Spinal cord (tissue), 10 donors: ENCODE measurements at places on chromosomes 1 and 21. TPM values are rescaled to one million over a fixed set of nuclear protein-coding genes. Genes with fewer than 3 reads are reported as not detected.

The EFNA3 gene
- total RNA-seq, result 12.3 TPM

DNA sequence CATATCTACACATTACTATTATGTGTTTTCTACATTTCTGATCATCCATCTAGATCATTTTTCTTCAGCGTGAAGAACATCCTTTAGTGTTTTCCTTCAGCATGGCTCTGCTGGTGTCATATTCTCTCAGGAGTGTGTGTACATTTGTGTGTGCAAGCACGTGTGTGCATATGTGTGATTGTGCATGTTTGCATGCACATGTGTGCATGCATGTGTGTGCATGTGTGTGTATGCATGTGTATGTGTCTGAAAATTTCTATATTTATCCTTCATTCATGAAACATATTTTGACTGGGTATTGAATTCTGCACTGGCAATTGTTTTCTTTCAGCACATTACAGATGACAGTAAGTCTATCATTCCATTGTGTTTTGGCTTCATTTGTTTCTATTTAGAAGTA is 74.6 kb downstream of the FHAD1 start:
- H3K27me3 ChIP-seq, result no peaks in the 10 kb centered on the region
- peaks cover 27% of the 10 kb centered on the region for H3K4me1 ChIP-seq
- no peak overlapping the region for H3K4me3 ChIP-seq
- H3K27ac ChIP-seq, result no peak overlapping the region
- no peak for DNase-seq
- no peaks in the 10 kb centered on the region for H3K36me3 ChIP-seq

GRCh38 chr1:172932981-172933380 is 117.8 kb downstream of the TNFSF18 start:
- no peak overlapping the region for H3K4me3 ChIP-seq
- no peak overlapping the region for H3K27ac ChIP-seq
- H3K4me1 ChIP-seq, result no peaks in the 10 kb centered on the region
- no peak for DNase-seq

The RNF186 gene
- total RNA-seq, result not detected

DNA sequence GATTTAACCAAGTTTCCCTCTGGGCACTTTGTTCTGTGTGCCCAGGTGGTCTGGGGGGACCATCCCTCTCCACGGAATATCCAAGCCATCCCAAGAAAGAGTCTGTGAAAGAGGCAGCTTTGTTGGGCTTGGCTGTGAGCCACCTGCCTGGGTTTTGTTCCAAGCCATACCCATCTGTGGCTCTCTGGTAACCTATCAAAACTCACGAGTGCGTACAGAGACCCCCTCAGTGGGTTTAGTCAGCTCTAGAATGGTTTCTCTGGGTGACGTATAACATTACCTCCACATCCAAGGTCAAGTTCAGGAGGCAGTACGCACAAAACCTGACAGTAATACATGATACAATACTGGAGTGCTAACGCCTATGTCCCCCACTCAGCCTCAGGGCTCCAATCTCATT is 54.2 kb downstream of the DNTTIP2 start:
- no peaks in the 10 kb centered on the region for H3K36me3 ChIP-seq
- no peak overlapping the region for H3K4me3 ChIP-seq
- H3K4me1 ChIP-seq, result peaks cover 5% of the 10 kb centered on the region
- H3K27me3 ChIP-seq, result no peaks in the 10 kb centered on the region

GRCh38 chr1:234936612-234937389 is 191.8 kb downstream of the TOMM20 start:
- DNase-seq, result no peak
- H3K27ac ChIP-seq, result no peak overlapping the region
- H3K4me3 ChIP-seq, result no peak overlapping the region
- H3K4me1 ChIP-seq, result peaks cover 15% of the 10 kb centered on the region
- no peaks in the 10 kb centered on the region for H3K27me3 ChIP-seq

The UBL4B gene
- total RNA-seq, result 0.50 TPM

The UBE2U gene
- total RNA-seq, result not detected

DNA sequence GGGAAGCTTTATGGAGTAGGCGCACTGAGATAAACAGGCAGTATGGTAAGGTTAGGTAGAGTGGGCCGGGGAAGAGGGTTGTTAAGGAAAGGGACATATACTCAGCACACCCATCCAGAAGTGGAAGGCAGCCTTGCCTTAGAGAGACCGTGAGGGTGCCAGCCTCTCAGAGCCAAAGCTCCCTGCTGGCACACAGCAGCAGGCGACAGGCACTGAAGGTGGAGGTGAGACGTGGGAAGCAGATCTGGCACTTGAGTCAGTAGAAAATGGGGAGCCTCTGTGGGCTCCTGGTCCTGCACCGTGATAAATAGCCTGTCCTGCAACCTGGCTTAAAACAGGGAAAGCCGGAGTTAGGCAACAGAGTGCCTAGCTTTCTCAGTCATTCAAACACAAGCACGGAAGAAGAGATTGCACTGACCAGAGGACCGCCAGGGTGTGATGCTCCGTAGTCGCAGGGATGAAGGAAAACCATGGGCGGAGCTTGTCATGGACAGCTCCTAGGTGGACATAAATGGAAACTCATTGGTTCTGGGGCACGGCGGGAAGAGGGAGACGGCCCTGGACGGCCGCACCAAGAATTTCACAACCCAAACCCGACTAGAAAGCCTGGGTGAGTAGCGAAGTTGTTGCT is 15.5 kb downstream of the KCNK1 start:
- H3K4me1 ChIP-seq, result no peaks in the 10 kb centered on the region
- DNase-seq, result no peak
- no peak overlapping the region for H3K4me3 ChIP-seq
- H3K27me3 ChIP-seq, result no peaks in the 10 kb centered on the region
- H3K27ac ChIP-seq, result no peak overlapping the region

The MAGI3 gene
- 28.2 TPM for total RNA-seq

- H3K4me3 ChIP-seq, result no peak overlapping the region
- no peak overlapping the region for H3K27ac ChIP-seq
- DNase-seq, result no peak
- H3K36me3 ChIP-seq, result no peaks in the 10 kb centered on the region
- no peaks in the 10 kb centered on the region for H3K27me3 ChIP-seq
Observed at GRCh38 chr1:24266998-24267397, 52.2 kb upstream of the GRHL3 start.

The PGLYRP3 gene
- total RNA-seq, result not detected

DNA sequence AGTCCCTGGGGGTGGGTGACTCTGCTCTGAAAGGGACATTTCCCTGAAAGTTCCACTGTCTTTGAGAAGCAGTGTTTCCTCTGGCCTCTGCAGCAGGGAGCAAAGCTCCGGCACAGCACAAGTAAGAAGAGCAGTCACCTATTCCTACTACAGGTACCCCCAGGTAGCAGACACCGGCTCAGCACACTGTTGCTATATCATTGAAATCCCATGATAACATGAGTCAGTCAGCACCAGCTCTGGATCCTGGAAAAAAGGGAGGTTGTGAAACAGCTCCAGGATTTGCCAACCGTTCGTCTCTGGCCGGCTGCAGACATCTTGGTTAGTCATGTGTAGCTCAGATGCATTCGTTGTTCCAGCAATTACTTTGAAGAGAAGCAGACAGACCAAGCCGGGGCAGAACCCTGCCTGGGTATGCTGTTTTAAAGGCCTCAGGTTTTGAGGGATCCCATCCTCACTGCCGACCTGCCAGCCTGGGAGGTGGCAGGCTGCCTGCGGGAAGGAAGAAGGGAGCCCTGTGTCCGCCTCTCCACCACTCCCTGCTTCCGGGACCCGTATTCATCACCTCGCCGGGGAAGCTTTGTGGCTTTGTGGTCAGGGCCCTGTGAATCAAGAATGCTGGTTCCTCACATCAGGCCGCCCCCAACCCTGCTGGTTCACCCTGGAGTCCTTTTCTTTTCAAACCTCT is 139.2 kb downstream of the CLIC6 start:
- no peaks in the 10 kb centered on the region for H3K36me3 ChIP-seq
- no peak overlapping the region for H3K4me3 ChIP-seq
- H3K27ac ChIP-seq, result no peak overlapping the region

- H3K4me3 ChIP-seq, result no peak overlapping the region
- H3K27me3 ChIP-seq, result no peaks in the 10 kb centered on the region
- no peaks in the 10 kb centered on the region for H3K36me3 ChIP-seq
- H3K4me1 ChIP-seq, result peaks cover 2% of the 10 kb centered on the region
- DNase-seq, result no peak
Observed at GRCh38 chr1:14253676-14254075, 344.8 kb upstream of the KAZN start.

The SLC30A7 gene
- total RNA-seq, result 25.5 TPM

The ZNF648 gene
- 3.1 TPM for total RNA-seq

The GBP2 gene
- total RNA-seq, result 2.3 TPM

The CHIT1 gene
- total RNA-seq, result 0.55 TPM

- no peak overlapping the region for H3K4me3 ChIP-seq
- H3K4me1 ChIP-seq, result peaks cover 19% of the 10 kb centered on the region
- H3K36me3 ChIP-seq, result no peaks in the 10 kb centered on the region
- H3K27me3 ChIP-seq, result no peaks in the 10 kb centered on the region
- no peak overlapping the region for H3K27ac ChIP-seq
Observed at GRCh38 chr1:12229386-12229834, 420 bp upstream of the VPS13D start.

DNA sequence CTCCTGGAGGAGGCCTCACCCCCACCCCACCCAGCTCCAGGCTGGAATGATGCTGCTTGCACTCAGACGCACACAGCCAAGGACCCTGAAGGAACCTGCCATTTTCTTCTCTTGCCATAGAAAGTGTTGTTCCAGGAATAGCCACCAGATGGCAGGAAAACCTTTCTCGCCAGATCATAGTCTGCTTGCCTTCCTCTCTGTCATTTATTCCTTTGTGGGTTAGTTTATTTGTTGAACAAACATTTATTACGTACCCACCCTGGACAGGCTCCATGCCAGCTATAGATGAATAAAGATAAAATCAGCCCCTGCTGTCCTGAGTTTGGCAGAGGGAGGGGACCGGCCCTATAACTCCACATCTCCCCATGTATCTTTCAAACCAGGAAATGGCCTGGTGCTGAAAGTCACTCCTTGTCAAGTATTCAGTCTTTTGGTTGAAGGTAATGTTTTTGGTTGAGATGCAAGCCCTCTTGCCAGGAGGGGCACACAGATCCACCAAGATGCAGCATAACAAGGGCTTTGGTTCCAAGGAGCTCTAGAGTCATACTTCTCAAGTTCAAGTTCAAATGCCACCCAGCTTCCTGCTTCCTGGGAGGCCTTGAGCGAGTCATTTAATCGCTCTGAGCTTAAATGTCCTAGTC is 7.0 kb upstream of the KCNC4 start:
- no peak overlapping the region for H3K4me3 ChIP-seq
- no peaks in the 10 kb centered on the region for H3K27me3 ChIP-seq
- H3K27ac ChIP-seq, result no peak overlapping the region
- peak; percentile 92 for DNase-seq
- peaks cover 27% of the 10 kb centered on the region for H3K4me1 ChIP-seq

The RUNX3 gene
- 0.11 TPM for total RNA-seq

The PFDN2 gene
- 30.3 TPM for total RNA-seq

DNA sequence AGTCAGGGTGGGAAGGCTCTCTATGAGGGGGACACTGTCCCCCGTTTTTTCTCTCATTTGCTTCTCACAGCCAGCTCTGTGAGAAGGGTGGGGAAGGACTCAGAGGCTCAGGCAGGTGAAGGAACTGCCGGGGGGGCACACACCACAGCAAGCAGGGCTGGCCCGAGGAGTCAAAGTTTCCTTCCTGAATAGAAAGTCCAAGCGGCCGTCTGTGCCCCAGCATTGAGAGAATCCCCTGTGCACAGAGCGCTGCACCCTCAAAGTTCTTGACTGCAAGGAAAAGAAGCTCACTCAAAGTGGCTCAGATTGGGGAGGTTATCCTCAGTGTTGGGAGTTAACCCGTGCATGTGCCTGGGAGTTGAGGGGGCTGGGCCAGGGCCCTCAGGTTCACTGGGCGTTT is 145.2 kb upstream of the AJAP1 start:
- no peak overlapping the region for H3K4me3 ChIP-seq
- H3K27me3 ChIP-seq, result no peaks in the 10 kb centered on the region
- H3K36me3 ChIP-seq, result no peaks in the 10 kb centered on the region
- H3K4me1 ChIP-seq, result peaks cover 22% of the 10 kb centered on the region

GRCh38 chr1:156642265-156643048 is 540 bp downstream of the BCAN start:
- peaks cover 28% of the 10 kb centered on the region for H3K36me3 ChIP-seq
- peak overlapping the region; percentile 95 for H3K27ac ChIP-seq
- DNase-seq, result no peak
- peaks cover 14% of the 10 kb centered on the region for H3K27me3 ChIP-seq
- H3K4me3 ChIP-seq, result peak overlapping the region; percentile 83
- peaks cover 89% of the 10 kb centered on the region for H3K4me1 ChIP-seq

GRCh38 chr1:29786195-29786594 is 549.9 kb downstream of the PTPRU start:
- no peak overlapping the region for H3K27ac ChIP-seq
- no peaks in the 10 kb centered on the region for H3K36me3 ChIP-seq
- no peak overlapping the region for H3K4me3 ChIP-seq
- H3K4me1 ChIP-seq, result no peaks in the 10 kb centered on the region
- H3K27me3 ChIP-seq, result no peaks in the 10 kb centered on the region
- DNase-seq, result no peak

- no peak for DNase-seq
- no peaks in the 10 kb centered on the region for H3K4me1 ChIP-seq
- H3K27me3 ChIP-seq, result no peaks in the 10 kb centered on the region
Observed at GRCh38 chr1:43636006-43636641, 13.8 kb upstream of the KDM4A start.

The ST6GALNAC3 gene
- total RNA-seq, result 64.0 TPM

DNA sequence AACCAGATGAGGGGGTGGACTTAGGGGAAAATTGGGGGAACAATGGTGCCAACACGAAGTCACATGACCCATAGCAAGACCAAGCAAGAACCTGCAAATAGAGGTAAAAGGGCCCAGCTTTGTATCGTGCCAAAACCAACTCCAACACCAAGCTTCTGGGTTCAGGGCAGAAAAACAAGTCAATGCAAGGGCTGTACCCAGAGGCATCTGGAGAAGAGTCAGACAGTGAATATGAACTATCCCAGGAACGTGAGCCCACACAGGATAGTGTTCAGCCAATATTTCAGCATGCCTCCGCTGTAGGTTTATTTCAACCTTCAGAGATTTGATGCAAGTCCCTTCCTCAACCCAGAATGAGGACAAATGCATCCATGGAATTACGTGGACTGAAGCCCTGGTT is 15.0 kb upstream of the ZMYM6 start:
- no peak overlapping the region for H3K27ac ChIP-seq
- H3K27me3 ChIP-seq, result no peaks in the 10 kb centered on the region
- DNase-seq, result no peak

The CLDN17 gene
- not detected for total RNA-seq

DNA sequence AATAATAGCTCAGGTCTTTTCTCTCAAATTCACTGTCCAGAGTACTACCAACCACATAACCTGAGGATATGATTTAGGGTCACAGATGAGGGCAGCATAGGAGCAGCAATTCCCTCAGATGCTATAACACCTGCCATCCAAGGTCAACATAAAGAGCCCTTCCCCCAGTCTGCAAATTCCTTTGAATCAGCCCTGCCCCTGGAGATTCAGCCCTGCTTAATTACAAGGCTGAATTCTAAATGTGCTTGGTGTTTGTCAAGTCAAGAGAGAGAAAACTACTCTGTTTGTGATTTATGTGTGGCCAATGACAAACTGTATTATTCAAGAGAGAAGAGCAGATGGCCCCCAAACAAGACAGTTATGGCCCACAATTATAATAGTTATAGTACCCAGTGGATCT is 195.7 kb upstream of the ADGRL2 start:
- no peaks in the 10 kb centered on the region for H3K27me3 ChIP-seq
- H3K4me1 ChIP-seq, result no peaks in the 10 kb centered on the region
- H3K36me3 ChIP-seq, result no peaks in the 10 kb centered on the region
- H3K4me3 ChIP-seq, result no peak overlapping the region
- no peak overlapping the region for H3K27ac ChIP-seq

- H3K27ac ChIP-seq, result no peak overlapping the region
- no peaks in the 10 kb centered on the region for H3K4me1 ChIP-seq
- no peak for DNase-seq
Observed at GRCh38 chr1:217721692-217722091, 90.5 kb downstream of the SPATA17 start.
